ENCODE measurements at places on chromosomes 1 and 21. TPM values are rescaled to one million over a fixed set of nuclear protein-coding genes. Genes with fewer than 3 reads are reported as not detected.

CAP1 gene
- 103 TPM for total RNA-seq

CFHR5 gene
- not detected for total RNA-seq

- DNase-seq, result no peak
Observed at GRCh38 chr1:174225499-174226204, 66.3 kb downstream of the RABGAP1L start.

DNA sequence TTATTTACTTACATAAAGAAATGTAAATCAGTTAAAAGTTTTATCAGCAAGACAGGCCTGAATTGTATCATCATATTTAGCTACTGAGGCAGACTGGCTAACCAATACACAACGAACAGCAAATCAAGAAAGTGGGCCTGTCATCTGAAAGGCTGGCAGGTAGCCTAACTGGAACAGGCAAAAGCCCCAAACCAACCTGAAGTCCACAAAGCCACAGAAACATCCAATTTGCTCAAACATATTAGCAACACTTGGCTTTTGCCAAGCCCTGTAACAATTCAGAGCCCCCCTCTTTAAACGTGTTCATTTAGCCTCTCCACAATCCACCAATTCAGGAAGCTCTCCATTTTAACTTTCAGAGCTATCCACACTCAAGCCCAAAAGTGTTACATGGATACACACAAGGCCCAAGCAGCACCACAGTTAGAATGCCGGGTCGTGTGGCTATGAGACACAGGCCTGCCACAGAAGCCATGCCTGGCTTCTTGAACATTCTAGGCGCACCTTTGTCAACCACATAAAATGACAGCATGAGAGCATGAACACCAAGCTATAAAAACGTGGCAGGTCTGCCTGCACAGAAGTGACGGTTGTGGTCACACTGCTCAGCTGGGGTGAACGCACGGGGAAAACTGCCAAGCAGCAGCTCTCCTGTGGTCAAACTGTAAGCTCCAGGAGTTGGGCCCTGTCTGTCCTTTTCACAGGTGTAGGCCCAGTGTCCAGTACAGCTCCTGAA lies 49.3 kb downstream of the CD34 start:
- no peak for DNase-seq

Data from heart left ventricle (tissue), 16 donors.